GOT3 (cell line): ENCODE measurements at places on chromosomes 2 and 18.

DNA sequence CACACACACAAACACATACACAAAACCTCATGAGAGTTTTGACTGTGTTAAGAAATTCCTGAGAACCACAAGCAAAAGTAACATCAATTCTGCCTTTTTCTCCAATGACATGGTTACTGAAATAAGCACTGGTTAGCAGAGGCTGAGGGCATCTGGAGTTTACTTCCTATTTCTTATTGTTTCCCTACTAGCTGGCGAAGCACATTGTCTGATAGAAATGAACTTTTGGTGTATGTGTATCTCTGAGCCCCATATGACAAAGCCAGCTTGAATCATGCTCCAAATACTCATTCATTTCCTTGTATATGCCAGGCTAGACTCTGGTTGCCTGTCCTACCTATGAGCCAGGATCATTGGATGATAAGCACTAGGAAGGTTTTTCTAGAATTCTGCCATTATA, 203.1 kb downstream of the NCKAP5 start:
- DNase-seq: no peak

- no peak for DNase-seq
Measured at GRCh38 chr2:36087344-36087743, 268.2 kb upstream of the CRIM1 start.

- DNase-seq: no peak
Measured at GRCh38 chr2:39805936-39806608, 27.0 kb upstream of the THUMPD2 start.

DNA sequence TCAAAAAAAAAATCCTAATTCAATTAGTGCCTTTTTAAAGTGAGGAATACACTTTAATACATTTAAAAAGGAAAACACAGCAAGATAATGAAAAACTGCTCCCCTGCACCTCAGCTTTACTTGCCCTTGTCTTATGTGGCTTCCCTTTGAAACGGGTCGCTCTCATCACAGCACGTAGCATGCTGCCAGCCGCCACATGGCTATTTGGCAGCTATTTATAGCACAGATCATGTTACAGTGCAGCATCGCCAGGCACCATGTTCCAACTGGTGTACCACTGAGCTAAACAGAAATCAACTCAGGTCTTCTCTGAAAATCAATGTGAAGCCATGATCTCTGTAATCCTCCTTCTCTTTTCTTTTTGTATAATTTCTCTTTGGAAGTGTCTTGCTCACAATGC, 65.1 kb downstream of the TMEM182 start:
- no peak for DNase-seq

DNA sequence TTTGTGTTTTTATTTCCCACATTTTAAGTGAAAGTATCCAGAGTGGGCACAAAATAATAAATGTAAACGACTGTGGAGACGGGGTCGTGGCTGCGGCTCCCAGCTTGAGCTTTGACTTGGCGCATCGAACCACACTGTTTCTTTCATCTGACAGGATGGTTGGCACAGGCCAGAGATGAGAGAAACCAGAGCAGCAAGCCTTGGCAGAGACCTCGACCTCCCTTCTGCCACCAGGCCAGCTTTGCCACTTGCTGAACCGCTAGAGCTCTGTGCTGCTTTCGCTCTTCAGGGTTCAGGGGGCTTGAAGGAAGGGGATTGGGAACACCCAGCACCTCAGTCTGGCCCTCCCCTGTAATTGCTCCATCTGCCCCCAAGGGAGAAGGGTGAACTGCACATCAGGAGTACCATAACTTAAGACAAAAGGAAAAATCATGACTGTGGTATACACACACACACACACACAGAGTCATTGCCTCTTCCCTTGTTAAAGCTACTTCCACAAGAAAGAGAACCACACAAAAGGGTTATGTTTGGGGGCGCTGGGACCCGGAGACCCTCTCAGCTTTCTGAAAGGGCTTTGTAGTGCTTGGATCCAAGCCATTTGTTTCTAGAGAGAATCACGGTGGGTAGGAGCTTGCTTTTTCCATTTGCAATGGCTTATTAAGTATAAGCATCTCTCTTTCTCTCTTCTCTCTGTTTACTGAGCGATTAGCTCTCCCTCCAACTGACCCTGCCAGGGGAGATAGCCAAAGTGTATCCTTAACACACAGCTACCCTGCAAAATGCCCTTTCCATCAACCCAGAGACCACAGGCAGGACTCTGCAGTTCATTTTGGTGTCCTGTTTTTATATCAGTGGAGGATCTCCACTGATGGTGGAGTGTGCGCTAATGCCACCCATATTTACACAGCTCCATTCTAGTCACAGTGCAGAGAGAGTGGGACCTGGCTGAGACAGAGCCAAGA, 23.0 kb downstream of the POU3F3 start:
- no peak for DNase-seq

DNA sequence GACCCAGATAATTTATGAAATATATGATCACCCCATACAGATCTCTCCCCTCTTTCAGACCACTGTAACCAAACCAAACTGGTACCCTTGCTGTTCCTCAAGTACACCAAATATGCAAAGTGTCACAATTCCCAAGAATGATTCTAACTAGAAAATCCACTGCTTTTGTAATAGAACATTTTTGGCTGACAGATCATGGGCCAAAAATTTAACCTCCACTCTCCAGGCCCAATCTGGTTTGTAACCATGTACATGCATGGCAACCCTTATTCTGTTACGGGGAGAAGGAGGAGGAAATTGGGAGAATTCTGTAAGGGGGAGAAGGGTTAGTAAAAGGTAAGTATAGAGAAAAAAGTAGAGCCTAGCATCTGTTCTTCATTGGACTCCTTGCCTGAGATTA, 62.0 kb downstream of the IKZF2 start:
- no peak for DNase-seq

GRCh38 chr2:217978536-217979150, 24.2 kb downstream of the TNS1 start:
- no peak for DNase-seq

DNA sequence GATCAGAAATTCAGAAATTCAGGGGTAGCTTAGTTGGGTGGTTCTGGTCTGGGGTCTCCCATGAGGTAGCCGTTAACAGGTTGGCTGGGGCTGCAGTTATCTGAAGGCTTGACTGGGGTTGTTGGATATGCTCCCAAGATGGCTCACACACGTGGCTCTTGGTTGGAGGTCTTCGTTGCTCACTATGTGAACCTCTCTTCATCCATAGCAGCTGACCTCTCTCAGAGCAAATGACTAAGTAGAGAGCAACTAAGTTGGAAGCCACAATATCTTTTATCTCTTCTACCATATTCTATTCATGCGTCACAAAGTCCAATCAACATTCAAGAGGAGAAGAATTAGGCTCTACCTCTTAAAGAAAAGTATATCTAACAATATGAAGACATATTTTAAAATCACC, 38.7 kb upstream of the SERTAD2 start:
- no peak for DNase-seq

- DNase-seq: no peak
Measured at GRCh38 chr18:10514601-10515000, 11.2 kb upstream of the NAPG start.

GRCh38 chr18:58091099-58091611, 47.1 kb downstream of the NEDD4L start:
- DNase-seq: no peak
